HFFc6 (cell line): ENCODE measurements at places on chromosomes 13 and 19. TPM values are rescaled to one million over a fixed set of nuclear protein-coding genes. Genes with fewer than 3 reads are reported as not detected.

DNA sequence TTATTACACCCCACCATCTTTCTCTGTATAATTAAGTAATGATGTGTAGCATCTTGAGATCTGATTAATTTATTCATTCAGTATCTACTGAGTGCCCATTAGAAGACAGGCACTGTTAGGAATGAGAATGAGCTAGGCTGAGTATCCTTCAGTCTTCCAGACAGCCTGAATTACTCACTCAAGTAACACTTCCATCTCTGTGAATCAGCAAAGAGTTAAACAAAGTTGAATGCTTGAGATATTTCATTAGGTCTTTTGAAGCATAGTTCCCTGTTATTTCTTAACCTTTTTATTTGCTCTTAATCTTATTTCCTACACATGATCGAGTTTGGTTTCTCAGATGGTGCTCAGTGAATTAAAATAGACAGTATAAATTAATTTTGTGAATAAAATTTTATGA, 413.7 kb downstream of the DCT start:
- peak; percentile 48 for DNase-seq

DNA sequence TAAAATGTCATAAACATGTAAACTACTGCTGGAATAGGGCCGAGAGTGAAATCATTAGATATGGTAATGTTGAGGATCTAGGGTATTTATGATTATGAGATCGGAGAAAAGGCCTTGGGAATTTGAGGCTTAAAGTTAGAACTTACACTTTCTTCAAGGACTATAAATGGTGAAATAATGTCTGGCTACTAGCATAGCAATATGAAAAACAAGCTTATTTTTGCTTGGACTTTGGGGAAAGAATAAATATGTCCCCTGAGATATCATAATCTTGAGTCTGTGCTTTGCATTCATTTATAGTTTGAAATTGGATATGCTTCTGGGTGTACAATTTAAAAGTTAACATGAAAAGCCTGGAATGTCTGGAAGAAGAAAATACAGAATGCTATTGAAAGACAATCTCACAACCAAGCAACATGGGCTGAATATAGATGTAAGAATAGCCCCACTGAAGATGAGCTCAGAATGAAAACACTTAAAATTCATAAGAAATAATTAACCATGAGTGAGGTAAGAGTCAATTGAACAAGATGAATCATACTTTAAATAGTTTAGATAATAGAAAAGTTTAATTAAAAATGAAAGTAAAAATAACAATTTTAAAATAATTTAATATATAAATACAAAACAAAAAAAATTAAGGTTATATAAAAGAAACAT, 1555.4 kb upstream of the MIR17HG start:
- DNase-seq, result no peak

DNA sequence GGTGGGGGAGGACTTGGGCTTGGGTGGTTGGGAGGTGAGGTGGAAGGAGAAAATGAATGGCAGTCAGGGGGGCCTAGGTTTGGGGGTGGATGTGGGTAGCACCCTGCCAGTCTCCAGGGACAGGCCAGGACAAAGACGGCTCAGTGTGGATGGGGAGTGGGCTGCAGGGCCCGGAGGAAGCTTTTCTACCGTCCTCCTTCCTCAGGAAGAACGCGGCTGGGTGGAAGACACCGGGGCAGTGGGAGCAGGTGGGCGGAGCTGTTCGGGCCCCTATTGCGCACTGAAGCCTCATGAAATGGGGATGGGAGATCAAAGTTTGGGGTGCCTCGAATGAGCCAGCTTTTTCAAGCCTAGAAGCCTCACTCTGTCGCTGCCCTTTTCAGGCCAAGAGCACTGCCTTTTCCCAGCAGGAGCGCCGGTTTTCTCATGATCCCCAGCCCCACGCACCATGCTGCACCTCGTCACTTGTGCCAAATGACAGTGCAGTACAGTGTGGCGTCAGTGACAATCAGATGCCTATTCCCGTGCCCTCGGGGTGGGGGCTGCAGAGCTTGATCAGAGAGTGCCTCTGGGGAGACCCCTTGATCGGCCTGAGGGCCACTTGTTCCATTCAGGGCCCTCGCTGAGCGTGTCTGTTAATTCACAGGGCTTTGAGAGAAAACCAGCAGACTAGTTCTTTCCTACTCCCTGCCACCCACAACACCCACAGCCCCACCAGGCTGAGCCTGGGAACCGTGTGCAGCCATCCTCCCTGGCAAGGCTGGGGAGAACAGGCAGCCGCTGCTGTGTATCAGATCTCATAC, 1.5 kb downstream of the CALM3 start:
- no peak for DNase-seq

DNA sequence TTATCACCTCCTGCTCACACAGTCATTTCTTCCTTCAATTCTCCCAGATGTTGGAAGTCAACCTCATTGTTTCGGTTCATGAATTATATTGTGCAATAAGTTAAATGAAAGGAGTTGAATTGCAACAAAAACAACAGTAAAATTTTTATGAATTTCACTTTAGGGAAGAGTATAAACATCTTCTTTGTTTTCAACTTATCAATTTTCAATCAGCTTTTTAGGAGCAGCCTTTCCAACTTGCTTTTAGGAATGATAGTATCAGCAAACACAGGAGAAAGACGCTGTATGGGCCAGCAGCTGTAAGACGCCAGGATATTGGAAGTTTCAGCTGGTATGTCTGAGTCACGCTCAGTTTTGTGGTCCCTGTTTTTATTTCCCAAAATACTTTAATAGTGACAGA, 132.5 kb upstream of the ARGLU1 start:
- no peak for DNase-seq

GRCh38 chr19:15318241-15318691, 14.1 kb downstream of the BRD4 start:
- DNase-seq, result no peak

DNA sequence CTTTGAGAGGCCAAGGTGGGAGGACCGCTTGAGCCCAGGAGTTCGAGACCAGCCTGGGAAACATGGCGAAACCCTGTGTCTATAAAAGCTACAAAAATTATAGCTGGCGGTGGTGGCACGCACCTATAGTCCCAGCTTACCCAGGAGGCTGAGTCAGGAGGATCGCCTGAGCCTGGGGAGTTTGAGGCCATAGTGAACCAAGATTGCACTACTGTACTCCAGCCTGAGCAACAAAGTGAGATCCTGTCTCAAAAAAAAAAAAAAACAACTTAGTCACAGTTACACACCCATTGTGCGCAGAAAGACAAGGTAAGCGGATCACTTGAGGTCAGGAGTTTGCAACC, 728 bp upstream of the DENND1C start:
- DNase-seq, result no peak

C19orf85 gene
- not detected in 3 replicates for total RNA-seq
